ENCODE measurements at places on chromosomes 2 and 18.
A peak's percentile ranks its signal among the peaks of the same experiment; 100 is the strongest.

GRCh38 chr2:8656160-8656641 is 25.7 kb upstream of the ID2 start:
- no peak for DNase-seq

DNA sequence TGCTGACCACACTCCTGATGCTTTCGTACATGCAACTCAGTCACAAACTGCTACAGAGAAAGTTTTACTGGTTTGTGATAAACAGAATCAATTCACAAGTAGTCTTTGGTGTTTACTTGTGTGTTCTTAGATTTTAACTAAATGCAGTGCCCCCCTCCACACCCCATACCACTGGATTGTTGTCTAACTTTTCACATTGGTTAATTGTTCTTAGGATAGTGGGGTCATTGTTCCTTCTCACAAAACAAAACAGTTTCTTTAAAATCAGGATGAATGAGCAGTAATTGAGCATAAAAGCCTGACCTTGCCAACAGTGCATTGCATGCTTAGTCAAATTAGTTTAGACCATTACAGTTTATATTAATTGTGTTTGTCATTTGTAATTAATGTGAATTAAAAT is 14.1 kb upstream of the PNPT1 start:
- no peak for DNase-seq

DNA sequence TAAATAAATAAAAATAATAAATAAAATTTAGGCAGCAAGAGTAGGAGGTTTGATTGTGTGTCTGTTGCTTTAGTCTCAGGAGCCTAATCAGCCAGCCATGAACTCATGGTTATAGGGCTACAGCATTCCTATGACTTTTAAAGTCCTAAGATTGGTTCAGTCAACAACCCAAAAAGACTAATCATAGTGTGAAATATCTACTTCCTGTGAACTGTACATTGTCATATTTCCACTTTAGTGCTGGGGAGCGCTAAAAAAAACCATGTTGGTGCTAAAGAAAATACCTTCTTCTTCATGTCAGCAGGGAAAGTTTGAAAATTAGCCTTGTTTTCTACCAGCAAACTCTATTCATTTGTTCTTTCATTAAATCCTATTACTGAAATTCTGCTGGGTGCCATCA is 521.6 kb downstream of the RNF144A start:
- DNase-seq: no peak

DNA sequence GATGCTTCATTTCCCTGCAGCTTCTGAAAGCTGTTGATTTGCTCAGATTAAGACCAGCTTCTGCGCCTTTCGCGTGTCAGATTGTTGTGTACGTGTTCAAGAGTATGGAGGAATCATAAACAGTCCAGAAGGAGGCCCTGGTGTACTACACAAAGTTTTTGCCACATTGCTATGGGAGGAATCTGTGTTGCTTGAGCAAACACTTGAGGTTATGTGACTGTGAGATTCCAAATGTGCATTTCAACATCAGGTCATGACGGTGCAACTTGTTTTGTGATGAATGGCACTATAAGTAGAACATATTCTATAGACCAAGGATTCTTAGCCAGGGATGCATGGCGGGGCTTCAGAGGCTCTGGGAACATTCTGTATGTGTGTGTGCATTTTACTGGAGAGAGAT is 35.0 kb downstream of the SRSF7 start:
- peak; percentile 36 for DNase-seq

GRCh38 chr2:61335187-61335586 is 135.7 kb downstream of the USP34 start:
- no peak for DNase-seq

DNA sequence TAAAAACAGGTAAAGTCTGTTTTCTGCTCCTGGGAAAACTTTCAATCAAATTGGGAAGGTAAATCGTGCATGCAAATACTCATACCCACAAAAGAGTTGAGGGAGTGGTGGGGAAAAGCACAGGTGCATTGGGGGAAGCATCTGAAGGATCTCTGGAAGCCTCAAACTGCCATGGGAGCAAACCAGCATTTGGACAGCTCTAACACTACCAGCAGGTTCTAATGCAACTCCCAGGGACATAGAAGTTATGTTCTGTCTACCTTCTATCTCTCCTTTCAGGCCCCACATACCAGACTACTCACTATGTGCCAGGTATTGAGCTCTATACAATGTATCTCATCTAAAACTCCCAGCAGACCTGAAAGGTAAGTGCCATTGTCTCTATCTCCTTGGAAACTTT is 933.7 kb downstream of the NRXN1 start:
- DNase-seq: no peak

DNA sequence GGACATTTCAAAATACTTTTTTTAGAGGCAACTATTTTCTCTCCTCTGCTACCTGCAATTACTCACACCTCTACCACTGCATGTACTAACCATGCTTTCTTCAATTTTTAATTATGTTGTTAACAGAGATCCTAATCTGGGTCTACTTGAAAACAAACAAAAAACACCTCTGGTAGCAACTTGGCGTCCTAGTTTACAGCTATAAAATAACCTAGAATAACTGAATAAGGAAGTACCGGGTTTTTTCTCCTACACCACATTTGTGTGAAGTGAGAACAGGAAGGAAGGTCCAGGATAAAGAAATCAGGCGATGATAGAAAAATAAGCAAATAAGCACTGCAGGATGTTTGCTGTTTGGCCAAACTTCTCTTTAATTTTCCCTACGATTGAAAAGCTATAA is 633.5 kb downstream of the LRP1B start:
- peak; percentile 2 for DNase-seq

- DNase-seq: no peak
Measured at GRCh38 chr2:224217962-224218347, 178.9 kb upstream of the SERPINE2 start.

GRCh38 chr2:217248312-217248935 is 388.6 kb upstream of the TNP1 start:
- peak; percentile 55 for DNase-seq

GRCh38 chr2:105425936-105426625 is 27.2 kb upstream of the FHL2 start:
- no peak for DNase-seq

GRCh38 chr2:124254621-124255020 is 229.5 kb downstream of the CNTNAP5 start:
- DNase-seq: no peak

- no peak for DNase-seq
Measured at GRCh38 chr2:48531141-48531648, 1.2 kb downstream of the STON1 start.

DNA sequence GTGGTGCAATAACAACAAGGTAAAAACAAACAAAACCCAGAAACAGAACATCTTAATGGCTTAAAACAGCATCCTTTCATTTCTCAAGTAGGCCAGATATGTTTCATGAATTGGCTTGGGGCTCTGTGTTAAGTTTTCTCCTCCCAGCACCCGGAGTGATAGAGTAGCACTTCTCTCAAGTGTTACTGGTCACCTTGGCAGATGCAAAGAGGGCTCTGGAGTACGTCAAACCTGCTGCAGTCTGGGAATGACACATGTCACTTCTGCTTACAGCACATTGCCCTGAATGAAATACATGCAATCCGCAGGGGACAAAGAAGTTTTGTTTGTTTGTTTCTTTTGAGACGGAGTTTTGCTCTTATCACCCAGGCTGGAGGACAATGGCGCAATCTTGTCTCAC is 639.3 kb downstream of the CNTNAP5 start:
- DNase-seq: no peak

GRCh38 chr2:105853354-105854088 is 108.8 kb downstream of the NCK2 start:
- no peak for DNase-seq

GRCh38 chr2:96618596-96619283 is 19.4 kb downstream of the KANSL3 start:
- DNase-seq: peak; percentile 43

- no peak for DNase-seq
Measured at GRCh38 chr2:72085513-72085912, 62.1 kb downstream of the CYP26B1 start.

DNA sequence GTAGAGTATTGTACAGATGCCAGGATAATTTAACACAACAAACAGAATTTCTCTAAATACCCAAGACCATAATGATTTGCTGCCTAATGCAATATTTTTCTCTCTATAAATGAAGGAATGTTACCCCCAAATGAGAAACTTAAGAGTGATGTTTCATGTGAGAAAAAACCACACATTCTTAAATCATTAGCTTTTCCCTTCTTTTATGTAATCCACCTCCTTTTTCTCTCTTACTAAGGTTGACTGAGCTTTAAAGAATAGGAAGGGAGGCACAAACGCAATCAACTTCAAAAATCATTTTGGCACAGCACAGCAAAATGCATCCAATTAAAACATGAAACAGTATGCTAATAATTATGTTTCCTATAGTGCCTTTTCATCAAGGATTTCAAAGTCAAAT is 698.1 kb upstream of the CDH2 start:
- no peak for DNase-seq

- DNase-seq: no peak
Measured at GRCh38 chr2:215080545-215080944, 57.9 kb downstream of the ABCA12 start.

- DNase-seq: no peak
Measured at GRCh38 chr18:76970770-76971559, 148.6 kb downstream of the ZNF236 start.

DNA sequence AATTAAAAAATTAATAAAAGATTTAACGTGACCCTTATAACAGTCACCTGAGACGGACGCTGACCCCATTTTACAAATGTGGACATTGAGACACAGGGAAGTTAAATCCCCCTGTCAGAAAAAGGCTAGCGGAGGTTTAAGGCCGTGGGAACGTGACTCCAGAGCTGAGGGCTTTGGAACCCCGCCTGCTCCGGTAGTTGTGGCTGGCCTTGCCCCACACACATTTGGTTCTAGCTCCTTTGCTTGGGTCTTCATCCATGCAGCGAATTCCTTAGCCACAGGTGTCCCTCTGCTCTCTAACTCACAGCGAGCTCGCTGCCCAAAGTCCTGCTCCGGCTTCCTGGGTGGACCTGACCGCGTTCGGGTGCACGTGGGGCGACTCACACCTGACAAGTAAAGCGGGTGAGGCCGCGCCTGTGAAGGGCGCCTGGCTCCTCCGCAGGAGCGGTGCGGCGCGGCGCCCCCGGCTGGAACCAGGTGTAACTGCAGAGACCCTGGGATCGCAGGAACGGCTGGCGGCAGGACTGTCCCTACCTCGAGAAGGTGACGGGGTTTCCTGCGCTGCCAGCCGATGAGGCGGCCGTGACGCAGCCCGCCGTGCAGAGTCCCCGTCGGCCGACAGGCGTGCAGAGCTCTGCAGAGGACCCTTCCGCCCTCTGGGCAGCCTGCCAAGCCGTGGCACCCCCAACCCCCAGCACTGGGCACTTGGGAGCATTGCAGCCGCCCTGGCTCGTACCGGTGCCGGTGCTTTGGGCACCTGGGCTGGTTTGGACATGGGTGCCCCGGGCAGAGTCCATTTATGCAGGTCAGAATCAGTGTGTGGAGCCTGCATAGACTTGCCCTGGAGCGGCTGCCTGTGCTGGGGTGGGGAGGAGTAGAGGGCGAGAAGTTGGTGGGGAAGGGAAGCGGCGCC is 2.4 kb upstream of the PROC start:
- DNase-seq: peak; percentile 79

DNA sequence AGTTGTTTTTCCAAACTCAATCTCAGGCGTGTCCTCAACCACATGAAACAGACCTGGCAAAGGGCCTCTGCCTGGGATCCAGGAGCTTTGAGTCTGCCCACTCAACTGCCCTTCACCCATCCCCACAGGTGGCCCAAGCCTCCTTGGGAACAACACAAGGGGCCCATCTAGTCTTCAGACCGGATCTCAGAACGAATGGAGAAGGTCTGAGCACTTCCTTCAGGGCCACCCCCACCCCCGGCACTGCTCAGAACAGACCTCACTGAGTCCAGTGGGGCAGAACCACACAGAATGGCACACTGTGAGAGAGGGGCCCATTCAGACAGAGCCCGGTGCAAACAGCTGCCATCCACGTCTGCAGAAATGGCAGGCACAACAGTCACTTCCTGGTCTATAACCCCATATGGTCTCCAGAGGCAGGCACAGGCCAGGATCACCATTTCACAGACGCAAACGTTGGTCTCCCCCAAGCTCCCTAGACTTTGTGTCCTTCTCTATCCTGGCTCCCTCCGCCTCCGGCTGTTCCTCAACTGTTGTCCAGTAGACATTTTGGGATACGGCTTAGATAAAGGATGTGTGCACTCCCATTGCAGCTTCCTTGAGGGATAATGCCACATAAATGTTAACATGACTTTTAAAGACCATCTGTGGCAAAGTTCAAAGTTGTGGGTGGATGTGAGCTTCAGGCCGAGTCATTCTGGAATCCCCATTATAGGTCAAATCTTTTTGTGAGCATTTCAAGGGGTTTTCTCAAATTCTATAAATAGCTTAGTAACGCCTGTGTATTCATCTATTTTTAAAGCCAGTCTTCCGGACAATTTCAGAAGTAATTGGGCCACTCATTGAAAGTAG is 149.7 kb downstream of the SMAD7 start:
- DNase-seq: no peak

GRCh38 chr2:36406296-36406695 is 50.7 kb downstream of the CRIM1 start:
- no peak for DNase-seq

DNA sequence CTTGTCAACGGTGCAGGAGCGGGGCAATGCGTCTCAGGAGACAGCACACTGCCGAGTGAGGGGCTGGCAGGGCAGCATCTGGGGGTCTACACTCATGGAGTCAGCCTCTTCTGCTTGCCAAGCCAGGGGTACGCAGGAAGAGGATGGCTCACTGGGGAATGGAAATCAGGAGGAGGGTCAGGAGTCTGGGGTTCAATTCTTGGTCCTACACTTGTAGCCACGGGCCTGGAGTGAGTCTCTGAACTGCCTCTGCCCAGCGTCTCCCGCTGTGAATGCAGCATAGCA is 70.0 kb downstream of the CAPN13 start:
- no peak for DNase-seq

GRCh38 chr2:39326644-39327043 is 82.9 kb upstream of the CDKL4 start:
- no peak for DNase-seq

- no peak for DNase-seq
Measured at GRCh38 chr18:49841236-49842217, 28.2 kb upstream of the ACAA2 start.

GRCh38 chr2:10844097-10844496 is 31.5 kb upstream of the PDIA6 start:
- DNase-seq: no peak

- DNase-seq: no peak
Measured at GRCh38 chr2:174615871-174616436, 18.4 kb upstream of the WIPF1 start.

DNA sequence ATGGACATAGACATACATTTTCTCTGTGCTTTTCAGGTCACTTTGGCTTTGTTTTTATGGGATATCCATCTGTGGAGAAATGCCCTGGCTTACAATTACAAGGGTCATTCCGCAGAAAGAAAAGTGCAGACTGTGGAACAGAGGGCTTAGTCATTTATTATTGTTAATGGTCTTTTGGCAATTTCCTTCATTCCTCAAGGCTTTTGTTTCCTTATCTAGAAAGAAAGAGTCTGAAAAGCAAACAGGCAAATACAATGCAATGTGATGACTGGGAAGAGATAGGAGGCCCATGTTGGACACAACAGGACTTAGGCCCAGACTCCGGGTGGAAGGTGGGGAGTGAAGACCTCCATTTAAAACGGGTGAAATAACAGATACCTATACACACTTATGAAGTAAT is 129.5 kb upstream of the CAVIN2 start:
- DNase-seq: no peak

All from CD14-positive monocyte (primary cell).